ENCODE measurements at places on chromosomes 13 and 19.

- DNase-seq, result peak; percentile 37
These were observed 53.1 kb downstream of the FOXO1 start for GRCh38 chr13:40613192-40613818.

DNA sequence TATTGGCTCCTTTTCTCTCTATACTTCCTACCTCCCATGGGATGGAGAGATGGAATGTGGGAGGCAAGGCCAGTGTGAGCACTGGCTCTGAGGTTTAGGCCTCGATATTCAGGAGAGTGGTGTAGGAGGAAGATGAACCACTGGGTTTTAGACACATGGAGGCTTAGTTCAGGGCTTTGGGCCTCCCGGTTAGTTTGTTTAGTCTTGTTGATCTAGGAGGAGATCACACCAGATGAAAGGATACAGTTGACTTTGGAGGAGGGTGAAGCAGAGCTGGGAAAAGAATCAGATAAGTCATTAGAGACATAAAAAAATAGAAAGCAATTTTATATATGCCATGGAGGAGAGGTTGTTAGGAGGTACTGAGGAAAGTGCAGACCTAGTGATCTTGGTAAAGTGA is 30.9 kb downstream of the RNASEH2B start:
- no peak for DNase-seq

DNA sequence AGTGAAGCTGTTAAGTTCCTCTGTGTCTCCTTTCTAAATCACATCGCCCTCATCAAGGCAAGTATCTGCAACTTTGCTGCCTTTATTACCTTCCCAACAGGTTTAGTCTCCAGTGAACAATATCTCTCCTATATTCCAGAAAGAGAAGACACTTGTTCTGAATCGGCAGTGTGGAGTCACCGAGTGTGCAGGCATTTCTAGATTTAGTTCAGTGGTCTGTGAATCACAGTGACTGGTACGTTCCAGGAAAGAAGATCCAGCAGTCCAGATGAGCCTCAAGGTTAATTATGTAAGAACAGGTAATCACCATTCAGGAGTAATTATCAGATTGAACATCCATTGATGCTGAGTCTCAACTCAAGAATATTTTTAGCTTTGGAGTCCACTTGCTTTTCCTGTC is 497.0 kb downstream of the FOXO1 start:
- no peak for DNase-seq

GRCh38 chr19:44111910-44112463 is 1.2 kb upstream of the ZNF225 start:
- no peak for DNase-seq

GRCh38 chr19:21698215-21698614 is 69.2 kb downstream of the ZNF100 start:
- DNase-seq, result no peak

DNA sequence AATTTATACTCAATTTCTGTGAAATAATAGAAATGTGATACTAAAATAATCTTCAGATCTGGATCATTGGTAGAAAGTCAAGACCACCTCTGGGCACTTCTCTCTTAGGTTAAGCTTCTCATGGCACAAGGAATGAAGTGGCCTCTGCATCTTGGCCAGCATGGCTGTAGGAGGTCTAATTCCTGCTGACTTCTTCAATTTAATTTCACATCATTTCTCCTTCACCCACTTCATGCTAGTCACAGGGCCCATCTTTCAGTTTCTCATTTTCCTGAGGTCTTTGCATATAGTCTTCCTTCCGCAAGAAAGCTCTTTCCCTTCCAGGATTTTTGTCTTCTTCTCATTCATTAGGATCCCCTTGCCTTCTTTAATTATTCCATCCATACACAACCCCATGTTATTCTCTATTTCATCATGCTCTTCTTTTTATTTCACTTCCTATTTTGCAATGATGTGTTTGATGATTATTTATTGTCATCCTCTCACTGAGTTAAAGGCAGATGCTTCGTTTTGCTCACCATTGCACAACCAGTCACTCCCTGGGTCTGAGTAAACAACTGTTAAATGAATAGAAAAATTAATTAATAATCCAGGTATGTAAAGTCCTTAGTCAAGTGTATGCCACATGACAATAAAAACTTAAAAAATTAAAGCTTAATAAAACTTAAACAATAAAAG is 397.4 kb downstream of the SPRY2 start:
- DNase-seq, result no peak

GRCh38 chr13:100124265-100124664 is 35.4 kb downstream of the PCCA start:
- no peak for DNase-seq

DNA sequence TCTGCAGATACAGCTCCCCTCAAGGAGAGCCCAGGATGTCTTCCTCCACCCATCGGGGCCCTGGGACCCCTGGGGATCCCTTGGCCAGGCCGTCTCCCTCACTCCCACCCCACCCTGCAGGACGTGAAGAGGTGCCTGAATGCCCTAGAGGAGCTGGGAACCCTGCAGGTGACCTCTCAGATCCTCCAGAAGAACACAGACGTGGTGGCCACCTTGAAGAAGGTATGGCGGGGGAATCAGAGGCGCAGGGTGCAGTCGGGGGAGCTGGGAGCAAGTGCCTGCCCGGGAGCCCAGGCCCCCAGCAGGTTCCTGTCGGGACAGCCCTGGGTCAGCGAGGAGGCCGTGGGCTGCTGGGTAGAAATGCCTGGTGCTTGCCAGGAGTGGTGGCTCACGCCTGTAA is 19.6 kb downstream of the PLIN4 start:
- no peak for DNase-seq

GRCh38 chr13:39688699-39689405 is 33.4 kb downstream of the COG6 start:
- DNase-seq, result no peak

- DNase-seq, result no peak
These were observed 52.8 kb downstream of the SPTBN4 start for GRCh38 chr19:40519352-40520322.

GRCh38 chr19:19361075-19361594 is 40.5 kb downstream of the MAU2 start:
- peak; percentile 63 for DNase-seq

DNA sequence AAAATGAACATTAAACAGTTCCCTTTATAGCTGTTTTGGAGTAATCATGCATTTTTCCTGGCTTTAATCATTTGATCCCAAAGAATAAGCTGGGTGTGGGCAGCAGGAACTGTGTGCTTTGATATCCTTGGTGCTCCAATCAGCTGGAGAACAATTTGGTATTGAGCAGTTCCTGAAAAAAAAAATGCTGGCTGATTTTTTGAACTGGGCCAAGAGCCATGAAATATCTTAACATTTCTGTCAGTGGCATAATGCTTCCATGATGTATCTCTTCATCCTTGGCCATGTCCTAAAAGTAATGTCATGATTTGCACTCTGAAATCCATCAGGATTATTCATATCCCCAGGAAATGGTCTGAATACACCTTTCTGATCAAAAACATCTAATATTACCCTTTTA is 134.7 kb downstream of the LHFPL6 start:
- DNase-seq, result no peak

GRCh38 chr13:88617176-88617575 is 946.0 kb downstream of the SLITRK5 start:
- DNase-seq, result no peak

DNA sequence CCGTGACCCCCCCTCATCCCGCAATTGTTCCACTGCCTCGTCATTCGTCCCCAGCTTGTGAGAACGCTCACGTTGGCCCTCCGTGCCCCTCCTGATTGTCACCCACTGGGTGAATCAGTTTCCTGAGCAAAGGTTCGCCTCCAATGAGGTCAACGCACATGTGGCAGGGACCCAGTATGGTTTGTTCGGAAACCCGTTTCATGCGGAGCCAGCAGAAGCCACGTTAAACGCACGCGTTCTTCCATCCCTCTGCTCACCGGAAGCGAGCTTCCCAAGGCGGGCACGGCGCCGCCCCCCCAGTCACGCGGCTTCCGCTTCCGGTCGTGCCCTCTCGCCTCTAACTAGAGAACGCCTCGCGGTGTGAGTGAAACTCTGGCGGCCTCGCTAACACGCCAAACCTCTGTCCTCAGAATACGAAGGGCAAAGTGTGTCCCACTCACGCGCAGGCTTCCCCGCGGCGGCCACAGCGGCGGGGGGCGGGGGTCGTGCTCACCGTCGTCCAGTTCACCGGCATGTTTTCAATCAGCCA is 18.0 kb upstream of the CFAP97D2 start:
- no peak for DNase-seq

GRCh38 chr13:40103864-40104263 is 448.4 kb downstream of the COG6 start:
- no peak for DNase-seq

- no peak for DNase-seq
These were observed 27.9 kb upstream of the GPR183 start for GRCh38 chr13:99335087-99335486.

- DNase-seq, result no peak
These were observed 111.4 kb upstream of the USP29 start for GRCh38 chr19:57008432-57008831.

GRCh38 chr13:113431171-113431570 is 22.1 kb downstream of the ADPRHL1 start:
- no peak for DNase-seq

DNA sequence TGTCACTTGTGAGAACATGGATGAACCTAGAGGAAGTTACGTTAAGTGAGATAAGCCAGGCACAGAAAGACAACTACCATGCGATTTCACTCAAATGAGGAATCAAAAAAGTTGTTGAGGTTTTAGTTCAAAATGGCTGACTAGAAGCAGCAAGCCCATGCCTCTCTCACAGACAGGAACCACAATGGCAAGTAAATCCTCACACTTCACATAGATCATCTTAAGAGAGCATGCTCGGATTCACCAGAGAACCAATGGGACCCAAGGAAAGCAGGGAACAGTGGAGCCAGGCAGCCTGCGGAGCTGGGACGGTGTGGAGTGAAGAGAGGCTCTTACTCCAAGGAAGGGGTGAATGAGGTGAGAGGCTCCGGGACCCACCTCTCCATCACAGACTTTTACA is 581.0 kb downstream of the UQCRFS1 start:
- DNase-seq, result no peak

- DNase-seq, result no peak
These were observed 13.0 kb downstream of the OR7A5 start for GRCh38 chr19:14821937-14822336.

DNA sequence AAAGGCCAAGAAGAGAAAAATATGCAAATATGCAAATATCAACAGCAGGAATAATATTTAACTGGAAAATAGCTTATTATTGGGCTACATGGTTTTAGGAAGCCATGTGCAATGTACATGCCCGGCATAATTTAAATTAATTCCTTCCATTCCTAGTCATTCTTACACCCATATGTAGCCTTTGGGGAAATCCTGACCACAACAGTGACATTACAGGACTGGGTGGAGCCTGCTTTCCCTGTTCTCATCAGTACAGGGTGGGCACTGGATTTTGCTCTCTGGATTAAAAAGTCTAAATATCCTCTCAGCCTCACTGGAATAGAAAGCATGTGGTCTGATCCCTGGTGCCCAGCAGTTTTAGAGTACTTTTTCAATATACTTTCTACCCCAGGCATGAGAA is 198.2 kb downstream of the DNAJC15 start:
- no peak for DNase-seq

DNA sequence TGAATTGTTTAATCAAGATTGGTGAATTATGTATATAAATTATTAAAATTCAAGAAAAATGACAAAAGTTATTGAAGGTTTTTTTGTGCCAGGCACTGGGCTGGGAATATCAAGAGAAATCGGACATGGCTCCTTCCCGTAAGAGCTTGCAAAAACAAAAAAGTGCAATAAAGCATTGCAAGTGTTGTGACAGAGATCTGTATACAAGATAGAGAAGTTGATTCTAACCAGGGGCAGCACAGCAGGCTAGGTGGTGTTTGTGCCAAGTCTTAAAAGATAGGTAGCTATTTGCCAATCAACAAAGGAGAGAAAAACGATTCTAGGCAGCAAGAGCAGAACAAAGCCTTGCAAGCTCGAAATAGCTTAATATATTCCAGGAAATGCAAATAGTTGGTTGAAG is 123.7 kb upstream of the WASF3 start:
- no peak for DNase-seq

DNA sequence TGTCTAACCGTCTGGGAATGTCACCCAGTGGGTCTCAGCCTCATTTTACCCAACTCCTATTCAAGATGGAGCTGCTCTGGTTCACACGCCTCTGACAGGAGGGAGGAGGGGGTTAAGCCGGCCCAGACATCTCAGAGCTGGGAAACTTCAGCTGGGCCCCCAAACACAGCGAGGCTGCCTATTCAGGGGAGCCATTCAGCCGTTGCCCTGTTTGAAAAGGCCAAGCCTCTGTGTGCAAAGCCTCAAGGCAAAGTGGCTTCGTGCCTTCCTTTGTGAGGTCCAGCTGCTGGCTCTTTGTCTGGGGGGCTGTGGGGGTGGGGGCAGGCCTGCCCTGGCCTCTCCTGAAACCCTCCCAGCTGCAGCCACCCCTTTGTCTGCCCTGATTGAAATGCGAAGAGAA is 147.4 kb downstream of the PTPRS start:
- no peak for DNase-seq

DNA sequence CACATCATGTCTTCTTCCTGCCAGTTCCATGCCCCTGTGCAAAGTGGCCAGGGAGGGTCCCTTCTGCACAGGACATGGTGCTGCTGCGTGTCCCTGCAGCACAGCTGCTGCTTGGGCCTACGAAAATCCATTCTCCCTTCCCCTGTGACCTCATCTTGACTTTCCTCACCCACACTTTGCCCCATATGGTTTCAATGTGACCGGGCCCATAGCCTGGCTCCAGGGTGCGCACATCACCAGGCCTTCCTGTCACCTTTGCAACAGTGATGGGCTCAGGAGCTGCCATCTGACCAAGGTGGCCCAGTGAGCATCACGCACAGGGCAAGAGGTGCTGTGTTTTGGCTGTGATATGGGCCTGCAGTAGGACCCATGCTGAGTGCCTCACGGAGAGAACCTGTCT is 10.8 kb downstream of the PPP1R12C start:
- DNase-seq, result no peak

- DNase-seq, result no peak
These were observed 7.5 kb downstream of the CCNE1 start for GRCh38 chr19:29819300-29819699.

DNA sequence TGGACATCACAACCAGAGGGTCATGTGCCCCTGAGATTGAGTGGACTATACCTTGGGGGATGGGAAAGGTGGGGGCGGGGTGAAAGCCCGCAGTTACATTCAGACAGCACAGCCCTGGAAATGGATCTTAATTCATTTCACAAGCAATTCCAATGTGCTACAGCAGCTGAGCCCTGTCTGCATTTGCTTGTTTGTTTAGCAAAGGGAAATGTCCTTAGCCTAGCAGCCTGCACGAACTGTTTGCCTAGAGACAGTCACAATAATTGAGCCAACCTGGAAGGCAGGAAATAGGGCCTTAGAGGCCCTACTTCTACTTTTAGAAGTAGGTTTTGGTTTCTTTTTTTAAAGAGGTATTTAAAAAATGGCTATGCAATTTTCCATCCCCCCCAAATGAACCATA is 177.3 kb upstream of the KL start:
- DNase-seq, result no peak

GRCh38 chr19:40687525-40688016 is 2.9 kb downstream of the NUMBL start:
- DNase-seq, result no peak

All from activated T-cell treated with anti-CD3 and anti-CD28 coated beads for 24 hours (primary cell).